ENCODE measurements at places on chromosomes 7 and 10.
A peak's percentile ranks its signal among the peaks of the same experiment; 100 is the strongest.

- peak; percentile 88 for DNase-seq
Measured at GRCh38 chr7:2709553-2710285, 21.7 kb downstream of the AMZ1 start.

- DNase-seq: no peak
Measured at GRCh38 chr7:125184801-125185200, 255.2 kb upstream of the POT1 start.

DNA sequence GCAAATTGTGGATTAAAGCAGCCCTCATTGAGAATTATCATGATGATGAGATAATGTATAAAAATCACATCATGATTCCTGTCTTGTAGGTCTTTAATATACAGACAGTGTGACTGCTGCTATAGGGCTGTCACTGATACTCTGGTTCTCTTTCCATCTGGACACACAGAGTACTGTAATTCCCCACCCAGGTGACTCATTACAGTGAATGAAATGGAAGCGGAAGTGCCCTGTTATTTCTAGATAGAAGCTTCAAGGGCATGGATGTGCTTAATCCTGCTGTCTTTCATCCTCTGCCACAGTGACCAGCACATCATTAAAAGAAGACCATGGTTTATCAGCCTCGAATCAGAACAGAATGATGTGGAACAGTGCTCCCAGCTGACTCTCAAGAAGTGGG, 1234.0 kb downstream of the SORCS3 start:
- DNase-seq: no peak

- no peak for DNase-seq
Measured at GRCh38 chr7:56091591-56091990, 1.2 kb downstream of the PHKG1 start.

- no peak for DNase-seq
Measured at GRCh38 chr7:88509341-88509740, 202.6 kb upstream of the STEAP4 start.

DNA sequence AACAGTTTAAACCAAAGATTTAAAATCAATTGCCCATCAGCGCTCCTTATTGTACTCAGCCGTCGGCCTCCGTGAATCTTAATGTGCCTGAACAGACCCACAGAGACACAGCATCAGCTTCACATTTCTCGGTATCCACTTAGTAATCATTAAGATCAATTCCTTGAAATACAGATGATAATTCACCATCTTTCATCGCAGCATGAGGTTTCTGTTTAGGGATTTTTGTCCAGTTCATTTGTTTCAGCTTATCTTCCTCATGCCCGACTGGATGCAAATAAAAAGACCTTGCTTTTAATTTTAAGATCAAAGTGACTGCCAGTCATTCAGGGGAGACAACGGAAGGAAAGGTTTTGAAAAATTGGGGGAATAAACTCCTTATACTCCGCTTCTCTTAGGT, 207.8 kb downstream of the WDR37 start:
- DNase-seq: no peak

DNA sequence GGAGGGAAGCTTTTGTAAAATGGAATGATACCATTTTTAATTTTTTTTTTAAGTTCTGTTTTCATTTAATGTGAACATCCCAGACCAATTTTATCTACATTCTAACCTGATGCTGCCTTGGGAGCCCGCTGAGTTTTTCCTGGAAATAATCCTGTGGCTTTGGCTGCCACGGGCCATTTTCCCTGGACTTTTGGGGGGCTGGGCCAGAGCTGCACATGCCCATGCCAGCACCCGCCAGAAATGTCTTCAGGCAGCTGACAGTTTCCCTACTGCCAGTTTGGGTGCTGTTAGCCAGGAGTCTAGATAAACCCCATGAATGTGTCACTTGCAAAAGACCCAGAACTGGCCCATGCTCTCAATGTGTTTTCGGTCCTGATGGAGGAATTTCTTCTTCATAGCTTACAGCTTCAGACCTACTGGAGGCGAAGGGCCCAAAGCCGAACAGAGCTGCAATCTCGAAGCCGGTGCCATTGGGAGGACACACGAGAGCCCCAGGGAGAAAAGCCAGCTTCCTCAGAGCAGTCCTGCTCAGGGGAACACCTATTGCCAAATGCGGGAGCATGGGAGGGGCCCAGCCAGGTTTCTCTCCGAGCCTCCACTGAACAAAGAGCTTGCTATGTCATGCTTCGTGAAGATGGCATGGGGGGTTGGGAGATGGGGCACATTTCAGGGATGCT, 444.2 kb upstream of the MKI67 start:
- DNase-seq: no peak

- DNase-seq: no peak
Measured at GRCh38 chr10:79266543-79267312, 80.5 kb upstream of the PPIF start.

DNA sequence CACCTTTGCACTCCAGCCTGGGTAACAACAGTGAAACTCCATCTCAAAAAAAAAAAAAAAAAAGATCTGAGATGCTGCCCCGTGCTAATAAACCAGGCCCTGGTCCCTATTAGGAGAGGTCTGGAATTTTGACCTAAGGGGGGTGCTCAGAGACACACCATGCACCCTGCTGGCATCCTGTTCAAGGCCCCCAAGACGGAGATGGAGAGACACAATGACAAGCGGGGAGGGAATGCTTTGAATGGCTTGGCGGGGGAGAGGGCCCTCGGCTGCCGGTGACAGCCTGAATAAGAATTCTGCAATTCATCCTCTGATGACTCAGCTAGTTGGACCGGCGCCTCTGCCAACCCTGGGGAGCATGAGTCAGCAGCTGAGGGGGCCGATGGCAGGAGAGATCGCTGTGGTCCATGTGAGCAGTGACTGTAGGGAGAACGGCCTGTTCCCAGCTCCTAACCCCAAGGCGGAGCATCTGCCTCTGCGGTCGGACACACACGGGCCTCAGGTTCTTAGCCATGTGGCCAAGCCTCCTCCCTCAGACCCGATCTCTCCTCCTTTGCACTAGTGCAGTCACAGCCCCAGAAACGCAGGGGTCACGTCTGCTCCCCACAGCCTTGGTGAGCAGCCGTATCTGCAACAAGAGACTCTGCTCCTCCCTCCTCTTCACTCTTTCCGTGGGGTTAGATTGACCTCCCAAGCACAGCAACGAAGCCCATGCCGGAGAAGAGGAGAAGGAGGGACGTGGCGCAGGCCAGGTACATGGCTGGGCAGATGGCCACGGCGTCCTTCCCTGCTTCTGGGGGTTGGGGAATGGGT, 14.9 kb downstream of the TRIM56 start:
- peak; percentile 45 for DNase-seq

GRCh38 chr7:132394283-132395198, 181.7 kb downstream of the PLXNA4 start:
- peak; percentile 38 for DNase-seq

- peak; percentile 30 for DNase-seq
Measured at GRCh38 chr10:103781329-103782061, 73.9 kb downstream of the SH3PXD2A start.

DNA sequence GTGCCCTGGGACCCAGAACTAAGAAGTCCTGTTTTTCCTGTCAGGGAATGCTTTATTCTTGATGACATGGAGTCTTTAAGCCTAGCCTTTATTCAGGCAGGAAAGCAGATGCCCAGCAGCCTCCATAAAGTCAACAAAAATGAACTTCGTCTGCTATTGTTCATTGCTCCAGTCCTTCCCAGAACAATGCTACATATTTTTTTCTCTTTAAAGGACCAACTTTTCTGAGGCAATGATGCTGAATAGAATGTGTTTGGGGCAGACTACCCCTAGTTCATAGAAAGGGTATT, 47.6 kb upstream of the PDCD4 start:
- no peak for DNase-seq

DNA sequence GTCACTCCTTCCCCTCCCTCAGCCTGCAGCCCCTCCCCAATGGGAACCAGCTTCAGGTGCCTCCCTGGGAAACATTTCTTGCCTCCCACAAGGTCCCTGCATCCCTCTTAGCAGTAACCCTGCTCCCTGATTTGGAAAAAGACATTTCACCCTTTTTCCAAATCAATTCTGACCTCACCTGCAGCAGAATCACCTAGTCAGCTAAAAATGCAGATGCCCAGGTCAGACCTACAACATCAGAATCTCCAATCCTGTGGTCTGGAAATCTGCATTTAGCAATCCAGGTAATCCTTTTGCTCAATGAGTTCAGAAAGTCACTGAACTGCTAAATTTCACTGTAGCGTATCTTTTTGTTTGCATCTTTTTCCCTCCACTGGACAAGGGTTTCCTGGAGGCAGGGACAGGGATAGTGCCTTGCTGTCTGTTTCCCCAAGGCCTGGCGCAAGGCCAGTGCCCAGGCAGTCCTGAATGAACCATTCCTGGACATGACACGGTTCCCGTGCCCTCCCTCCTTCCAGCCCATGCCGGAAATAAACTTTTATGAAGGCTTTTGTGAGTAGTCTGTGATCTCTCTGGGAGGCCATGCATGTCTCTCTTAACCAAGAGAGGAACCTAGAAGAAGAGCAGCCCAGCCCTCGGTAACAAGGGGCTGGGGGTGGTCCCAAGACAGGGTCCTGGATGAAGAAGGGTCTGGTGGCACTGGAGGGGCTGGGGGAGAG, 44.0 kb downstream of the COL13A1 start:
- no peak for DNase-seq

- no peak for DNase-seq
Measured at GRCh38 chr7:113209449-113210203, 91.3 kb upstream of the SMIM30 start.

DNA sequence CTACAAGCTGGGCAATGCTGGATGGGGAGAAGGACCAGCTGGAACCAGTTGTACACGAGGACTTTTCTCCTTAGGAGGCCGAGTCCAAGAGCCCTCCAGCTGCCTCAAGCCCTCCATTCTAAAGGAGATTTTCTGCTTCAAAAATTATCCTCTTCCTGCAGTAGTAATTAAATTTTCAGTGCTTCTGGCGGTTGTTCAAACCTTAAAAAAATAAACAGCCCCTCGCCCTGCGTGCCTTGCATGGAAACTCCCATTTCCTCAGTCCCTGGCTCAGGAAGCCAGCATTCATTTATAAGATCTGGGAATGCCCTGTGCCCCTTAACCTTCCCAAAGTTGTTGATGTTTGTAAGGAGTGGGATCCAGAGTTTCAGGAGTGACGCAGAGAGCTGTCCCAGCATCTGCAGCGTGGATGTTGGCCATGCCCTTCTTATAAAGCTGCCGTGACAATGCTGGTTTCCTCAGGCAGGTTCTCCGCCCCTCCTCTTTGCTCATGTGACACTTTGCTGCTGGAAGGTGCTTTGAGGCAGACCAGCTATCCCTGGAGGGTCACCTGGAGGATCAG, 24.0 kb upstream of the ACTR3B start:
- no peak for DNase-seq

GRCh38 chr7:127940381-127941160, 90.7 kb downstream of the LRRC4 start:
- no peak for DNase-seq

DNA sequence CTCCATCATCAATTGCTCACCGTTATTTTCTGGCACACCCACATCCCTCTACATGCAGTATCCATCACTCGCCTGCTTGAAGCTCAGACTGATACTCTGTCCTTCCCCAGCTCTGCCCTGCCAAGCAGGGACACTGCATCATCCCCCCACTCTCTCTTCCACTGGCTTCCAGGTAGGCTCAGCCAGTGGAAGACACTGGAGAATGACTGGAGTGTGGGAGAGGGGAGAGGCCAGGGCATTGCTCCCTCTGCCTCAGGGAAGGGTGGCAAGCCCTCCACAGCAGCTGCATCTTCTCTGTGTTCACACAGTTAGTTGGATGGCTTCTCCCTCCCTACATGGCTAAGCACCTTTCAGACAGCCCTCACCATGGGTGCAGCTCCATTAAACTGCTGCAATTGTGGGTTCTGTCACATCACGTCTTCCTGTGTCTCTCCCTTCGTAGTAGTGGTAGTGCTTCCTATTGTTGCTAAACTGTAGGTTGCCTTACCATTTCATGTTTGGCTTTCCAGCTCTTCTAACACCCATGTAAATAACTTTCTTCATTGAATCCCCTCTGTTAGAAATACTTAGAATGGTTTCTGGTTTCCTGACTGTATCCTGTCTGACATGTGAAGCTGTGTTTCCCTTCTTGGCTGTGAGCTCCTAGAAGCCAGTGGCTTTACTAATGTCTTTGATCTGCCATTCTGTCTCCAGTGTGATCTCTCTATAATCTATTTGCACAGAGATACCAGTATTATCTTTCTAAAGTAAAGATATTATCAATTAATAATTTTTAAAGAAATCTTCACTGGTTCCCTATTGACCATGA, 483.7 kb upstream of the LRRN3 start:
- DNase-seq: no peak

DNA sequence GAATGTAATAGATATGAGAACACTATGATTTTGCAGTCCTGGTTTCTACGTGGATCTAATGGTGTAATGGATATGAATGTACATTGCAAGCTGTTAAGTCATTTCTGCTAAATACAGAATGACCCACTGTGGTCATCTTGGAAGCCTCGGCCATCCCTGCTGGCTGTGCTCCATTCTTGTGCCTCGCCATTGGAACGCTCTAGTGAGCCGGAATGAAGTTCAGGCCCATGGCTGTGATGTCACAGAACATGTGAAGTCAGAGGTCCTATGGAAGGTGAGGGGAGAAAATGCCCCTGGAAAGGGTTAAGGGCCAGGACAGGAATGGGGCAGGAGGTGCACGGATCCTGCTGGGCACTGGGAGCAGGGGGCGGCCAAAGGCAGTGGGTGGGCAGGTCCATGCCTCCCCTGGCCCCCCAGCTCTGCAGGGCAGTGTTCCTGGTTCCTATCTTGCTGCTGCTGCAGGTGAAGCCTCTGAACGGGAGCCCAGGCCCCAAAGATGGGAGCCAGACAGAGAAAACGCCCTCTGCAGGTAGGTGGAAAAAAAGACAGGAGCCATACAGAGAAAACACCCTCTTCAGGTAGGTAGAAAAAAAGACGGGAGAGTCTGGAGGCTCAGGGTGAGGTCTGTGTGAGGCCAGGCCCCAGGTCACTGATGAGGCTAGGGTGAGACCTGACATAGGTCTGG, at the start of gene LLCFC1:
LLCFC1 (plus strand) TSS at position 259 of the 685 bp plus-strand sequence; CDS start at position 397, 138 bp downstream.
- peak; percentile 7 for DNase-seq

GRCh38 chr7:50068850-50069551, 24.0 kb downstream of the ZPBP start:
- peak; percentile 46 for DNase-seq

DNA sequence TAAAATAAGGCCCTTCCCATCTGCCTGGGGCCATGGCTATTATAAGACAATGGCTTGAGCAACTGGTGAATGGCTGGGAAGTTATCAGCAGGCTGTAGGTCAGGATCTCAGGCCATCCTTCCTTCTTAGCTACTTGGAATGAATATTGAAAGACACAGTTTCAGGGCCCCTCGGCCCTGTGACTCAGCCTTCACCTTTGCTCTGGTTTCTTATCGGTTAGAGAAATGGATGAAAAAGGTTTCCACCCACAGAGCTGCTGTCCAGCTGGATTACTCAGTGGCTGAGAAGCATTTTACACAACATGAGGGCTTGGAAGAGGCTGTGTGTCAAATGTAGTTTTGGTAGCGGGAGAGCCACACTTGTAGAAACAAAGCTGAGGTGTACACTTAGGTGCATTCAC, 9.4 kb downstream of the ACSL5 start:
- no peak for DNase-seq

- no peak for DNase-seq
Measured at GRCh38 chr7:27295236-27295635, 52.6 kb downstream of the EVX1 start.

GRCh38 chr10:104766341-104766740, 125.3 kb downstream of the SORCS3 start:
- no peak for DNase-seq
